Camera-type eye (tissue), 1 donor: ENCODE measurements at places on chromosomes 5 and 9. TPM values are rescaled to one million over a fixed set of nuclear protein-coding genes. Genes with fewer than 3 reads are reported as not detected.

The HAPLN1 gene
- 4.8 TPM for total RNA-seq

The BRINP1 gene
- total RNA-seq = 15.3 TPM

The FIBCD1 gene
- 10.2 TPM for total RNA-seq

The FCHO2 gene
- total RNA-seq = 47.1 TPM

The OMD gene
- 34.4 TPM for total RNA-seq

The ACER2 gene
- 11.1 TPM for total RNA-seq

The DBH gene
- 0.11 TPM for total RNA-seq

The C9orf152 gene
- 0.38 TPM for total RNA-seq

The ZBED3 gene
- total RNA-seq = 7.3 TPM

The PTPRD gene
- 244 TPM for total RNA-seq

The ECSCR gene
- 10.8 TPM for total RNA-seq
